ENCODE measurements at places on chromosomes 11 and 22.
A peak's percentile ranks its signal among the peaks of the same experiment; 100 is the strongest.

- no peak for DNase-seq
Measured at GRCh38 chr22:46609724-46610201, 10.4 kb upstream of the GRAMD4 start.

- DNase-seq = no peak
Measured at GRCh38 chr11:111878385-111878848, 548 bp downstream of the FDXACB1 start.

- DNase-seq = no peak
Measured at GRCh38 chr11:19284881-19285280, 44.1 kb upstream of the E2F8 start.

- no peak for DNase-seq
Measured at GRCh38 chr11:67254798-67255197, 11.5 kb upstream of the GRK2 start.

- no peak for DNase-seq
Measured at GRCh38 chr11:124670732-124671131, 2.8 kb downstream of the SIAE start.

GRCh38 chr22:29727131-29727523 is 7.3 kb downstream of the CABP7 start:
- peak; percentile 34 for DNase-seq

DNA sequence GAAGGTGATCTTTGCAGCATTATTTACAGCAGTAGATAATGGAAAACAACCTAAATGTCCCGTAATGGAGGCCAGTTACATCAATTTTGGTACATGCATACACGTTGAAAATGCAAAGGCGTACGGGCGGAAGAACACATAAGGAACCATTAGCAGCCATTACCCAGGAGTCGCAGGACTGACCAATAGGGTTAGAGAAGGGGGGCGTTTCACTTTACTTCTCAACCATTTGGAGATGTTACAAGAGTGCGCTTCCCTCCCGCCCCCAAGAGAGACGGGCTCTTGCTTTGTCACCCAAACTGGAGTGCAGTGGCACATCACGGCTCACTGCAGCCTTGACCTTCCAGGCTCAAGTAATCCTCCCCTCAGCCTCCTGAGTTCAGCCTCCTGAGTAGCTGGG is 52.8 kb upstream of the SLC35C1 start:
- no peak for DNase-seq

- DNase-seq = no peak
Measured at GRCh38 chr22:35590634-35591295, 26.4 kb downstream of the MB start.

DNA sequence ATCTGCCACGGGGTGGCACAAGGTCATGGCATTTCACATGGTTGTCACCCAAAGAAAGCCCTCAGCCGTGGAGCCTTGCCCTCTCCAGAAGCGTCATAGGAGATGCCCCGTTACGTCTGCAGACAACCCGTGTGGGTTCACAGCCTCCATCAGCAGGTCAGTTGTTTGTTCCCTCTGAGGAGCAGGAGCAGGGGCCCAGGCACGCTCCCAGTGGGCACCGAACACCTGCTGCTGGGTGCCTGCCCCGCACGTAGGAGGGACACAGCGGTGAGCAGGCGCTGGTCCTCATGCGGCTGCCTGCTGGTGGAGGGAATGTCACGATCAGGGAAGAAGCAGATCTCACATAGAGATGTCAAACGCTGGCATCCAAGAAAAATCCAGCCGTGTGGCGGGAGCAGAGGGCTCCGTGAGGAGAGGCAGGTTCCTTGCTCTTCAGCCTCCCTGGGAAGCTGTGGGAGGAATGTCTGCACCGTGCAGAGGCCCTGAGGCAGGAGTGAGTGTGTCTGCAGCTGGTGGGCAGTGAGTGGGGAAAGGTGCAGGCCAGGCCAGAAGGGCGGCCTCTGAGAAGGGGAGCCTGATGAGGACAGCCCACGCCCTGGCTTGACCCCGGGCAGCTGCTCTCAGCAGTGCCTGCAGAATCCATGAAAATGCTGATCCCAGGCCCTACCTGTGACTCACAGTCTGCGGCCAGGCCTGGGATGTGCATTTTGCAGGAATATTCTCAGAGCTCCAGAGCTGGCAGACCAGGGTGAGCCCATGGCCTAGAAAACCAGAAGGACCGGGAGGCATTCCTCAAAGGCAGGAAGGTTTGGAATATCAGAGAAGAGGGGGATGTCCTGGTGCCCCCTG is 36.4 kb upstream of the TH start:
- no peak for DNase-seq

DNA sequence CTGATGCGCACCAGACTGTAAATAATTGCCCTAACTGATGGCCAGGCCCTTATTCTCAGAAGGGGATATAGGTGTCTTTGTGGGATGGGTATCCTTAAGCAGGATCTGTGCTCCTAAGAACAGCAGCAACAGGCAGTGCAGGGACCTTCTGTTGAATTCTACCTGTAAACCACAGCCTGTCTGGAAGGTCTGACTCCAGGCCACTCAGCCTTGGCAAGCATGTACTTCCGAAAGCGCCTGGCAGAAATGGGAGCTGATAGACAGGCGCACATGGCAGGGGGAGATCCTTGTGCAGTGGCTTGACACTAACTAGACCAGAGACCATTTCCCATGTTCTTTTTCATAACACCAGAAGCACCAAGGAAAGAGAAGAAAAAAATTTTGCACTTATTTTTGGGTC is 59.0 kb downstream of the C22orf31 start:
- no peak for DNase-seq

DNA sequence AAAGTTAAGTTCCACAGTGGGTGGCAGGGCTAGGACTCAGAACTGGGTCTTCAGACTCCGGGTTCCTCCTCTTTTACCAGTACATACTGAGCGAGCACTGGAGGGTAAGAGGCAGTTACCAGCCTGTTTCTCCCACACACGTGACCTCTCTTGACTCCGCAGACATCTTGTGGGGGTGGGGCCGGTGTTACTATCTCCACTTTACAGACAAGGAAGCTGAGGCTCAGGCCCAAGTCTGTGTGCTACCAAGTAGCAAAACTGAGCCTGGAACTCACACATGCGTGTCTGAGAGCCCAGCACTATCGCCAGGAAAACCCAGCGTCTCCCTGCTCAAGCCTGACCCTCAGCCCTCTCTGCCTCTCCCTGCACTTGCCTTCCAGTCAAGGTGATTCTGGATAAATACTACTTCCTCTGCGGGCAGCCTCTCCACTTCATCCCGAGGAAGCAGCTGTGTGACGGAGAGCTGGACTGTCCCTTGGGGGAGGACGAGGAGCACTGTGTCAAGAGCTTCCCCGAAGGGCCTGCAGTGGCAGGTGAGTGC is 16.0 kb upstream of the SMIM35 start:
- DNase-seq = no peak

GRCh38 chr11:1921574-1922141 is 2.2 kb downstream of the TNNT3 start:
- DNase-seq = no peak

DNA sequence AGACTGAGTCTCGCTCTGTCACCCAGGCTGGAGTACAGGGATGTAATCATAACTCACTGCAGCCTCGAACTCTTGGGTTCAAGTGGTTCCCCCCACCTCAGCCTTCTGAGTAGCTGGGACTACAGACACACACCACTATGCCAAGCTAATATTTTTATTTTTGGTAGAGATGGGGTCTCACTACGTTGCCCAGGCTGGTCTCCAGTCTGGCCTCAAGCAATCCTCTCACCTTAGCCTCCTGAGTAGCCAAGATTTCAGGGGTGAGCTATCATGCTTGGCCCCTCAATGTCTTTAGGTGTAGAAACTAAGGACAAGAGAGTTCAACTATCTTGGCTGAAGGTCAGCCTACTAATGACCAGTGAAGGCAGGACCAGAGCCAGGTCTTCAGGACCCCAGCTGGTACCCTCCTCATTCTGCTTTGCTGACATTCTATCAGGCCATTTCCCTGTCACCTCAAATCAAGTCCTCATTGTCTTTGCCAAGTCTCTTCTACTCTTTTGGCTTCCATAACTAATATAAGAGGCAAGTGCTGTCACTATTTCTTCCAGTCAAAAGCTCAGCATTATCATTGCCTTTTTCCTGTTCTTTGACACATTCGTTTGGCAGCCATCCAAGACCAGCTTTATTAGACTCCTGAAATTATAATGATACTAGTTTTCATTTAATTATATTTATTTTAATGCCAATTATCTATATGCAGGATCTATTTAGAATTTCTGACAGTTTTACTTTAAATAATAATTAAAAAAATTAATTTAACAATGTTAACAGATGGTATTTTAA is 264.2 kb upstream of the PITPNB start:
- peak; percentile 14 for DNase-seq

- no peak for DNase-seq
Measured at GRCh38 chr11:57424792-57425564, 1.9 kb downstream of the SLC43A3 start.

DNA sequence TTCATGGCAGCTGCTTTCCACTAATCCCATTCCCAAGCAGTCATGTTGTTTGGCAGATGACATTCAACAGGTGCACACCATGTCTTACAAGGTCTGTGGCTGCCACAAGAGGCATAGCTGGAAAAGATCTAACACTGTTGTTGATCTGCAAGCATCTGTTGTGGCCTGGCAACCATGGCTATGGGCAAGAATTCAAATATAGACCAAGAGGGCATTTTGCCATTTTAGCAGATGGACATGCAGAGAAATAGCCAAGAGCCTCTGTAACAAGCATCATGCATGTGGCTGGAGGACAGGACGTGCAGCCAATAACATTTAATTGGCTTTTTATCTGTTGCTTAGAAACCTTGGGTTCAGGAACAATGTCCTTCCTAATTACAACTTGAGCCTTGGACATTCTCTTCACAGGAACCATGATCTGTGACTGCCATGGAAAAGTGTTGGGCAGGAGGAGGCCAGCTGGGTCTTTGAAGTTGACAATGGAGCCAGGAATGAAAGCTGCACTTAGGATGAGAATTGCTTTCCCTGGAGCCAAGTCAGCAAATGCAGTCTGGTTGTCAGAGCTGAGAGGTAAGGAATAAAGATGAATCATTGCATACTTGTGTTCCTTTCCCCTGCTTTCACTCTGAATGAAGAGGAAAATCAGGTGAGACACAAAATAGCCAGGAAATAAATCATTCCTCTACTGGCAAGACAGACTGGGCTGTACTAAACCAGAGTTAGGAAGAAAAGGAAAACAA is 113.6 kb upstream of the ANO5 start:
- no peak for DNase-seq

DNA sequence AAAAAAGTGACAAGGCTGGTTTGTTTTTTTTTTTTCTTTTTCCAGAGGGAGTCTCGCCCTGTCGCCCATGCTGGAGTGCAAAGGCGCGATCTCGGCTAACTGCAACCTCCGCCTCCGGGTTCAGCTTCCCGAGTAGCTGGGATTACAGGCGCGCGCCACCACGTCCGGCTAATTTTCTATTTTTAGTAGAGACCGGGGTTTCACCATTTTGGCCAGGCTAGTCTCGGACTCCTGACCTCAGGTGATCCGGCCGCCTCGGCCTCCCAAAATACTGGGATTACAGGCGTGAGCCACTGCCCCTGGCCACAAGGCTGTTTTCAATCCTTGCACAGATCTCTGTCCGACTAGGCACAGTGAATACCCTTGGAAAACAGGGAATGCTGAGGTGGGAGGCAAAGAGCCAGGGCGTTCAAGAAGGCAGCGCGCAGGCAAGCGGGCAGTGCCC is 566 bp downstream of the ATP6V1E1 start:
- no peak for DNase-seq

GRCh38 chr11:27055065-27055682 is 14.6 kb downstream of the BBOX1 start:
- peak; percentile 96 for DNase-seq

GRCh38 chr22:50016988-50017700 is 4.6 kb upstream of the IL17REL start:
- DNase-seq = peak; percentile 52

- DNase-seq = no peak
Measured at GRCh38 chr11:33716243-33716642, 15.6 kb upstream of the C11orf91 start.

Measured in HT-29 (cell line).